ENCODE measurements at places on chromosomes 1 and 21. TPM values are rescaled to one million over a fixed set of nuclear protein-coding genes. Genes with fewer than 3 reads are reported as not detected.

- DNase-seq: no peak
These were observed 39.8 kb downstream of the RIMS3 start for GRCh38 chr1:40625476-40626382.

- no peak for DNase-seq
These were observed 1.0 kb upstream of the NIBAN1 start for GRCh38 chr1:184975208-184975870.

DNA sequence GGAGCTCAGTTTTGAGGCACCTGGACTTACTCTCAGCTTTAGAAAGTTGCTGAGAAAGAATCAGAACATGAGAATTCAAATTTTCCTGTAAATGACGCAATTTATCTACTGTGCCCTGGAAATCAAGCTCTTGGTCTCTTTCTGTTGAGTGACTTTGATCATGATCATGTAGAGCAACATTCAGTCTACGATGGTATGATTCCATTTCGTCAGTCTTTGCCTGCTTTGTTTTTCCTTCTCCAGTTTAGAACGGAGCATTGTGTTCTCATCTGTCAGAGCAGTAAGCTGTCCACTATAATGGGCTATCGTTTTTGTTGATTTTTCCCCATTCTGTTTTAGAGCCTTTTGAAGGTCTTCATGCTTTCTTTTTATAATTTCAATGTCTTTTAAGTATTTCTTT, 20.7 kb downstream of the SFT2D2 start:
- DNase-seq: no peak

The POGZ gene
- total RNA-seq: 95.0 TPM

DNA sequence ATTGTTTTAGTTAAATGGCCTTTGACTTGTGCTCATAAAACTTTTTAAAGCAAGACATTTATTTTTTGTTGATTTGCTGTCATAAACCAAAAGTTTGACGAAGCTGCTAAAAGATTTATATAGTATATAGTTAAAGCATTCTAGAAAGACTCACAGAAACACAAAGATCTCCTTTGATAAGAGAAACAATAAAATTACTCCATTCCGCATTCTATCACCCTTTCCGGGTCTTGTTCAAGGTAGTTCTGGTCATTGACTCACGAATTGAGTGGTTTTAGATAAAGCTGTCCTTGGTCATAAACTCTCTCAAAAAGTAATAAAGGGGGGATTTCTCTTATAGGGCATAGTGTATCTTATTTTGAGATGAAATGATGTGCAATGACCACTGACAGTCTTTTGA, 1010.5 kb upstream of the NCAM2 start:
- DNase-seq: no peak

The ALX3 gene
- not detected for total RNA-seq

DNA sequence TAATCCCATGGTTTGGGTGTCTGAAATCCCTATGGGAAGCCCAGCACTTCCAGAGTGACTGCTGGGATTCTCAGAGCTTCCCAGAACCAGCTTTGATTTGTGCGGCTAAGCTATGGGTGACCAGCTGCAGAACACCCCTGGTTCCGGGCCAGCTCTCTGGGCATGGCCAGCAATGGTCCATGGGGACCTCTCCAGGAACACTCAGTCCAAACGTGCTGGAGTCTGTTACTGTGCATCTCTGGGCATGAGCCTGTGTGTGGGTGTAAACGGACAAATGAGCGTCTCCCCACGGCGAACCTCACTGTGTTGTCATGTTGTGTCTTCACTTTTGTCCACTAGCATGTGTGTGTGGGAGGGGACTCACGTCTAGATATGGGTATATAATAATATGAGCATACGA, 54.4 kb downstream of the MAB21L3 start:
- no peak for DNase-seq

- no peak for DNase-seq
These were observed 32.2 kb upstream of the MPZL1 start for GRCh38 chr1:167689567-167689920.

- DNase-seq: no peak
These were observed 32.6 kb downstream of the GRIK3 start for GRCh38 chr1:37001703-37002102.

GRCh38 chr1:39132505-39133339, 71.8 kb upstream of the MACF1 start:
- no peak for DNase-seq

The CCDC17 gene
- total RNA-seq: 8.6 TPM

GRCh38 chr21:31253684-31254083, 90.4 kb downstream of the TIAM1 start:
- no peak for DNase-seq

GRCh38 chr1:26912147-26912490, 1.7 kb downstream of the NR0B2 start:
- DNase-seq: no peak

GRCh38 chr1:21687081-21687529, 17.9 kb upstream of the RAP1GAP start:
- no peak for DNase-seq

GRCh38 chr1:43358121-43358745, 548 bp upstream of the CDC20 start:
- DNase-seq: no peak

DNA sequence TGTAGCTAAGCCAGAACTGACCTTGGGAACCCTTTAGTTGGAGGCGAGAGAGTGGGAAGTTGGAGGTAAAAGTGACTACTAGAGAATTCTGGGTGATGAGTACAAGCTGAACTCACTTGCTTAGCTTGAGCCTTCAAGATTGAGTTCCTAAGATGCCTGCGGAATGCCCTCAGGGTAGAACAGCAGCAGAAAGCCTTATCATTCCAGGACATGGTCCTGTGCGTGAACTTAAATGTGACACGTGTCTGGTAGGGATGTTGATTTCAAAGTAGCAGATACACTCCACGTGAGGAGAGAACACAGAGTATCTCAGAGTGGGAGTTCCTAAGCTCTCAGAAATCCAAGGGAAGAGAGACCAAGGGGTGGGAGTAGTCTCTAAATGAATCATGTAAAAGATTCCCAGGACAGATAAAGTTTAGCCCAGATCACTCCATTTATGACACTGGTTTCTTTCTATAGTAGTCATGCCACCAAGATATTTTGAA, 60.1 kb downstream of the KCNK1 start:
- DNase-seq: no peak

DNA sequence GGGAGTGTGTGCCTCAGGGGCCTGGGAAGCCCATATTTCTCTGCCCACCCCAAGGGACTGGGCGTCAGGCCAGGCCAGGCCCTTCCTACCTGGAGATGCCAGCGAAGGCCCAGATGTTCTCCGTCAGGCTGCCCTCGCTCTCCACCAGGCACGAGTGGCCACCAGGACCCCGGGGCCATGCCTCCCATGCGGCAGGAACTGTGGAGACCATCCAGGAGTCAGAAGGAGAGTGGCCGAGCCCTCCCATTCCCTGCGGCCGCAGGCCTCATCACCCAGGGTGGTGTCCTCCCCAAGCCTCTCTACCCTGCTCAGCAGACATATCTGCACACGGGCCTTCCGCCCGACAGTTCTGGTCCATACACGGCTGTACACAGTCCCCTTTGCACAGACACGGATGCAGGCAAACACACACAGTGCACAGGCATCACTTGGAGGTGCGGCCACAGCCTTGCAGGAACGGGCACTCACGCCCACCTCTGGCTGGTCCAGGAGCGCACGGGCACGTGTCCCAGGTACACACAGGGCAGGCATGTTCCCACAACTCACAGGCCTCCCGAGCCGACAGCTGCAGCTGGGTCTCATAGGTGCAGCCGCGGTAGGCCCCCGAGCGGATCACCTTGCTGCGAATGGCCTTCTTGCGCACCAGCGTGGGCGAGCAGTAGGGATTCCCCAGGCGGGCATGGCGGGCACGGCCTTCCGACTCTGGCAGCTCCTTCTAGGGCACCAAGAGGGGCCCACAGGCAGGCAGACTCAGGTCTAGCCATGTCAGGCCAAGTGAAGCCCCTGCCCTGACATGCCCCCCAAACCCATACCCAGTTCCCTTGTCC, 5.9 kb upstream of the KIF17 start:
- DNase-seq: no peak

DNA sequence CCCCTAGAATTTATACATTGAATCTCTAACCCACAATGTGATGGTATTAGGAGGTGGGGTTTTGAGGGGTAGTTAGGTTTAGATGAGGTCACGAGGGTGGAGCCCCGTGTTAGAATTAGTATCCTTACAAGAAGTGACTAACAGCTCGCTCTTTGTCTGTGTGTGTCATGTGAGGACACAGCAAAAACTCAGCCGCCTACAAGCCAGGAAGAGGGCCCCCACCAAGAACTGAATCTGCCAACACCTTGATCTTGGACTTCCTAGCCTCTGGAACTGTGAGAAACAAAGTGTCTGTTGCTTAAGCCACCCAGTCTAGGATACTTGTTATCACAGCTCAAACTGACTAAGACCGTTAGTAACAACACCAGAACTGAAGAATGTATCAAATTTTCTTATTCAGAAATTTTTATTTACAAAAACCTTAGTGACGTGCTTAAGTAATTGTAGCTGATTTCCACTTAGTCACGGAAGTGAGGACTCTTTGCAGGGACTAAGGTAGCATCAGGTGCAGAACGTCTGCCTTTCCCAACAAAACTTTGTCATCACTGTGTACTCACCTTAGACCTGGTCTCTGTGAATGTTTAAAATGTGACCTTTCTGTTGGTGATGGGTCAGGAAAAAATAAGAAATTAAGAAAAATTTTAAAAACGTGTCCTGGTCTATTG, 24.5 kb upstream of the LRRC8C start:
- peak; percentile 56 for DNase-seq

The OR2L13 gene
- not detected for total RNA-seq

DNA sequence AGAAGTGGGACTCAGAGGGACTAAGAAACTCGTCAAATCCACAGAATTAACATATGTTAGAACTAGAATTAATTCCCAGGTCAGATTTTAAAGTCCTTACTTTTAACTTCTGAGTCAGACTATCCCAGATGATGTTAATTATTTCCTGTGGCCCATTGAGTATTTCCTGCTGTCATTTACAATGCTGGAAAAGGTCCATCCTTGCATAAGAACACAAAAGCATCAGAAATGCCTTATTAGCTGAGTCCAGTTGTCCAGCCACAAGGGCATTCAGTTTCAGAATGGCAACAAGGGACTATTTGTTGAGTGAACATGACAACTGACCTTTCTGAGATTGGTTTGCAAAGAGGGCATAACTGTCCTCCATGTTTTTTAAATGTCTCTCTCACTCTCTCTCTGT, 16.5 kb upstream of the HIVEP3 start:
- no peak for DNase-seq

The PTTG1IP gene
- total RNA-seq: 91.1 TPM

DNA sequence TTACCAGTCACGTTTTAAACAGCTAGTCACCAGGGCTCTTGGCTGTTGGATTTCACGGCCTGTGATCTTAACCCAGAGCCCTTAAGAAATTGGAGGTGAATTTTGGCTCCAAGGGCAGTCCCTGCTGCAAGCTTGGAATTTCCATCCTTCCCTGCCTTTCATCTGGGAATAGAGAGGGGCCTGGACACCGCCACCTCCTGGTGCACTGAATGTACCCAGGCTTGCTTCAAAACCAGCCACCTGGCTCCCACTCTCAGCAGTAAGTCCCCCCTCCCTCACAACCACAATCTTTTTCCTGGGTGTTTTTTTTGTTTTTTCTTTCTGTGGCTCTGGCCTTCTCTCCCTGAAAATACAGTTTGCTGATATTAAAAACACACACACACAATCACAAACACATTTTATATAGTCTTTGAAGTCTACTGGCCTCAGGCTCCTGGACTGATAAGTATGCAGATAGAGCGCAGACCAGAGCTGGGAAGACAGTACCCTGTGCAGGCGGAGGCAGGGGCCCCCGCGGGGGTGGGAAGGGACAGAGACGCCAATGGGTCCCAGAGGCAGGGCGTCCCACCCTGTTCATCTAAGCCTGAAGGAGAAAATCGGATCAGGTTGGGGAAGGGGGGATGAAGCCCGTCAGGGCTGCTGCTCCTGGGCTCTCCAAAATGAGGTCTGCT, 65.8 kb upstream of the IGSF21 start:
- no peak for DNase-seq

The MAP3K21 gene
- total RNA-seq: 1.0 TPM

- no peak for DNase-seq
These were observed 59.1 kb upstream of the SIM2 start for GRCh38 chr21:36639769-36640168.

DNA sequence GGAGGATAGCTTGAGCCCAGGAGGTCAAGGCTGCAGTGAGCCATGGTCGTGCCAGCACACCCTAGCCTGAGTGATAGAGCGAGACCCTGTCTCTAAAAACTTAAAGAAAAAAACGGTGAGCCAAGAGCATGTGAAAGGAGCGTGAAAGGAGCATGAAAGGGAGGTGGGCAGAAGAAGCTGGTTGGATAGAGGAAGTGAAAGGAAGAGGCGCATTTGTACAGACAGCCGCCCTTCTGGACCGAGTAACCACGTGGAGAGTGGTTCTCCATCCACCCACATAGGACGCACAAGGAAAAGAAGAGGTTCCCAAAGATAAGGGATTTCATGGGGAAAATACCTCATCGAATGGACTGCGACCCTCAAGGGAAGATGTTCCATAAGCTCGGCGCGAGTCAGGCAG, 60.4 kb upstream of the IFNAR2 start:
- no peak for DNase-seq

GRCh38 chr1:242523719-242524570, 552 bp downstream of the PLD5 start:
- DNase-seq: no peak

The GNAT2 gene
- total RNA-seq: not detected

DNA sequence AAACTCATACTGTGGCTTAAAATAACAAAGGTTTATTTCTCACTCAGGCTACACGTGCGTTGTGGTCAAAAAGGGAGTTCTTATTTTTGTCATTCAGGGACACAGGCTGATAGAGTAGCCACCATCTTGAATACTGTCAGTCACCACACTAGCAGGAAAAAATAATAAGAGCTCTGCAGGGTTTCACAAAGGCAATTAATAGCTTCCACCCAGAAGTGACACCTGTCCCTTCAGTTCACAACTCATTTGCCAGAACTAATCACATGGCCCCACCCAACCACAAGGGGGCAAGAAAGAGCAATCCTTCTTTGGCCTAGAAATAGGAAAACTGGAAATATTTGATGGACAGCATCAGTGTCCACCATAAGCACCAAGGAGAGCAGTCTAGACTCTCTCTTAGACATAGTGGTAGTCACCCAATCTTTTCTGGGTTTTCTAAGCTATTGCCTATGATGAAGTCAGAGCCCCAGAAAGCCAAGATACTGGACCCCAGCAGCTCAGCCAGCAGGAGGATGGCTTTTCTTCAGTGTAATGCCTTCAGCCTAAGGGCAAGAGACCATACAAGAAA, 8.2 kb downstream of the HAPLN2 start:
- DNase-seq: no peak

DNA sequence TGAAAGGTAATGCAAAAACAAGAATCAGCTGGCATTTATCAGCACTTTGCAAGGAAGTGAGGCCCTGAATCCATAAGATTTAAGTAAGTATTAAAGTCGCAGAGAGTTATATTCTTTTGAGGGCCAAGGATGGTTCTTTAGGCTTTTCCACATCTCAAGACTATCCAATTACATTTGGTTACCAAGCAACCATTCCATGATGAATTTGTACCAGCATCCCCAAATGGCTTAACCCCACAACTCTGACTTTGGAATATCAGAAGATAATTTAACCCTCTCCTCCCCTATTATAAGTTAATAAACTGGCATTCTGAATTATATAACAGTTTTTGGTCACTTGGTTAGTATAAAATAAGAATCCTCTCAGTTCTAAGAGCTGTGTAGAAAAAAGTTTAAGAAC, 2.8 kb downstream of the PHTF1 start:
- no peak for DNase-seq
